Suprapubic skin (tissue), 4 donors: ENCODE measurements at places on chromosomes 7 and 10. TPM values are rescaled to one million over a fixed set of nuclear protein-coding genes. Genes with fewer than 3 reads are reported as not detected.

The ERVW-1 gene
- total RNA-seq = 0.15 TPM

The SH3PXD2A gene
- 55.7 TPM for total RNA-seq

The HABP2 gene
- total RNA-seq = not detected

The CTNNA3 gene
- total RNA-seq = 0.08 TPM

The TMEM270 gene
- total RNA-seq = not detected

The HOXA5 gene
- 4.7 TPM for total RNA-seq

The ASAH2 gene
- total RNA-seq = 2.4 TPM

The FAM25C gene
- 113 TPM for total RNA-seq

- DNase-seq = peak; percentile 36
Measured at GRCh38 chr10:129786216-129786615, 177.9 kb downstream of the EBF3 start.

- DNase-seq = no peak
Measured at GRCh38 chr10:123472606-123473005, 193.5 kb upstream of the GPR26 start.

DNA sequence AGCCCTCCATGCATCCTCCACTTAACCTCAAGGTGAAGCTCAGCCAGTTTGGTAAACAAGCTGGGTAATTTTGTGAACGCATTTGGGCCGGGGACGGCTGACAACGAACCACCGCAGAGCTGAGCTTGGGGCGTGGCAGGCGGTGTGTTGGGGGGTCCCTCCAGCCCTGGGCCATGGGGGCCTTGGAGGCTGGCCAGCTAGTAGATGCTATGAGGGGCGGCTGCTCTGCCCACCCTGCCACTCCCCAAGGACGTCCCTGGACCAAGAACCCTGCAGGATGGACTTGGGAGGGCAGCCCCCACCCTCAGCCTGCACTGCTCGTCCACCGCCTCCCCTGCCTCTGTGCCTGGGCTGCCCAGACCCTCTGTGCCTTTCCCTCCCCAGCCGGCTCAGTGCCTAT, 12.0 kb upstream of the SCART1 start:
- DNase-seq = no peak

DNA sequence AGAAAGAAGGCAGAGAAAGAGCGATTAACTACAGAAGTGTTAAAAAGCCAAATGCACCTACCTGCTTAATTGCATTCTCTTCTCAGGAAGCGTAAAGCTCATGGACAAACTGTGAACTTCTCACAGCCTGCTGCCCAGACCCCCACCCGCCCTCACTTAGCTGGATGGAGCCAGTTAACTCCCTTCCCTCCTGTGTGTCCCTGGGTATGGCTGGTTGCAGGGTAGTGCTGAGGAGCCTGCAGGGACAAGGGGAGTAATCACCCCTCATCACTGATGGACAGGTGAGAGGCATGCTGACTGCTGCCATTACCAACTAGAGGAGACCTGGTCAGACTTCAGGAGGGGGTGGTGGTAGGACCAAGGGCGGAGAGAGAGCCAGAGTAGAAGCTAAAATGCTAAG, 37.5 kb downstream of the ENO4 start:
- DNase-seq = no peak

- DNase-seq = no peak
Measured at GRCh38 chr7:5607951-5608656, 173.4 kb downstream of the RNF216 start.

- DNase-seq = no peak
Measured at GRCh38 chr10:76055963-76056362, 624.5 kb downstream of the LRMDA start.

DNA sequence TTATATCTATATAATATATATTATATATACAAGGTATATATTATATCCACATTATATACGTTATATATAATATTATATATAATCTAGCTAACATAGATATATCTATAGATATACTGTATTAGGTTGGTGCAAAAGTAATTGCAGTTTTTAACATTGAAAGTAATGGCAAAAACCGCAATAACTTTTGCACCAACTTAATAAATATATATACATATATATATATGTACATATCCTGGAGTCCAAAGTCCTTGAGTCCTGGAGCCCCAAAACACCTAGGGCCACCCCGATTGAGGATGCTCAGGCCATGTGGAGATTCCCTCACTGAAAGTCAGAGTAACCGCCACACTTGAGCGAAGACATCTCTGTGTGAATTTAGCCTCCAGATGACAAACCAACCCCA, 408.2 kb upstream of the AUTS2 start:
- DNase-seq = no peak

DNA sequence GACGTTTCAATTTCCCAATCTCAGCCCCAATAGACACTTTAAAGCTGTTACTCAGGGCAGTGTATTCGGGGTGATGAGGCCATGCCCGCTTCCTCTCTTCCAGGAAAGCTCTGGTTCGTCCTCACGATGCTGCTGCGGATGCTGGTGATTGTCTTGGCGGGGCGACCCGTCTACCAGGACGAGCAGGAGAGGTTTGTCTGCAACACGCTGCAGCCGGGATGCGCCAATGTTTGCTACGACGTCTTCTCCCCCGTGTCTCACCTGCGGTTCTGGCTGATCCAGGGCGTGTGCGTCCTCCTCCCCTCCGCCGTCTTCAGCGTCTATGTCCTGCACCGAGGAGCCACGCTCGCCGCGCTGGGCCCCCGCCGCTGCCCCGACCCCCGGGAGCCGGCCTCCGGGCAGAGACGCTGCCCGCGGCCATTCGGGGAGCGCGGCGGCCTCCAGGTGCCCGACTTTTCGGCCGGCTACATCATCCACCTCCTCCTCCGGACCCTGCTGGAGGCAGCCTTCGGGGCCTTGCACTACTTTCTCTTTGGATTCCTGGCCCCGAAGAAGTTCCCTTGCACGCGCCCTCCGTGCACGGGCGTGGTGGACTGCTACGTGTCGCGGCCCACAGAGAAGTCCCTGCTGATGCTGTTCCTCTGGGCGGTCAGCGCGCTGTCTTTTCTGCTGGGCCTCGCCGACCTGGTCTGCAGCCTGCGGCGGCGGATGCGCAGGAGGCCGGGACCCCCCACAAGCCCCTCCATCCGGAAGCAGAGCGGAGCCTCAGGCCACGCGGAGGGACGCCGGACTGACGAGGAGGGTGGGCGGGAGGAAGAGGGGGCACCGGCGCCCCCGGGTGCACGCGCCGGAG, 2.6 kb downstream of the GJD4 start:
- DNase-seq = no peak

GRCh38 chr7:35722054-35722849, 27.3 kb upstream of the HERPUD2 start:
- DNase-seq = no peak

GRCh38 chr10:72802332-72802731, 91.2 kb upstream of the OIT3 start:
- DNase-seq = no peak

DNA sequence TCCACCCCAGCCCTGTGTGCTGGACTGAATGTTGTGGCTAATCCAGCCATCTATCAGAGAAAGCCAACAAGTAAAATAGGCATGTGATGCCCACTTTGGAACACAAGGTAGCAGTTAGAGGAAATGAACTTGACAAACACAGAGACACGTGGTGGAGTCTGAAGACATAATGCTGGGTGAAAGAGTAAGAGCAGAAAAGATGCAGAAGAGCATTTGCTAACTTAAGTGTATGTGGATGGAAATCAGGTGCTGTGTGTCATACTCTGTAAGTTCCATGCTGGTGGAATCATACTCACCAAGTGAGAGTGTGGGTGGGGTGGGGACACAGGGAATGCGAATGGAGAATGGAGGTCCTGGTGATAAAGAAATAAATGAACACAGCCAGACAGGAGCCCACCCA, 22.8 kb downstream of the WDFY4 start:
- DNase-seq = no peak

DNA sequence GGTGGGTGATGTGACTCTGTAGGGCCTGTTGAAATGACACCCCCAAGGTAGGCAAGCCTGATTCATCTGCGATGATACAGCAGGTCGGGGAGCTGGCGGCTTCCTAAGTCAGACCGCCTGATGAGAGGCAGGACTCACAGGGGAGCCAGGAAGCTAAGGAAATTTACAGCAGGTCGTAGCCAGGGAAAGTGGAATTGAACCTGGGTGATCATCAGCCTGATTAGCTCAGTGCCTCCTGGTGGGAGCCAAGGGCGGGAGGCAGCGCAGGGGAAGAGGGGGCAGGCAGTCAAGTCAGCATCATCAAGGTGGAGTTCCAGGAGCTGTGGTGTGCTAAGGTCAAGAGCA, 18.5 kb upstream of the TRIM56 start:
- no peak for DNase-seq

GRCh38 chr7:30159698-30160143, 24.9 kb downstream of the MTURN start:
- no peak for DNase-seq

- peak; percentile 15 for DNase-seq
Measured at GRCh38 chr10:70272925-70273316, 10.9 kb downstream of the NPFFR1 start.

- no peak for DNase-seq
Measured at GRCh38 chr10:103882285-103883007, 27.1 kb upstream of the SH3PXD2A start.

DNA sequence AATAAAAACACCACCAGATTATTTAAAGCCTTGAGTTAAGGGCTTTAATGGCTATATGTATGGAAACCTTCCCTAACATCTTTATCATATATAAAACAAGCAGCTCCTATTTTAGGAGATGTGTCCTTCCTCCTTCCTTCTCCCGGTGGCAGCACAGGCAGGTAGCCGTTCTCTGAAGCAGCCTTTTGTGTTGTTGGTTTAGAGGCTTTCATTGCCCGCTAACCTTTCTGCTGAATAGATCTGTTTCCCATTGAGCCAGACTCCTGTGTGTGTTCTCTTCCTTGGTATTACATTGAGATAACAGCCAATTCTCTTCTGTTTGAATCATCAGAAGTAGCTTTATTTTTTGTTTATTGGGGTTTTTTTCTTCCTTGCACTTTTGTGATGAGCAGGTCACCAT, 131.3 kb downstream of the CACNB2 start:
- DNase-seq = no peak

DNA sequence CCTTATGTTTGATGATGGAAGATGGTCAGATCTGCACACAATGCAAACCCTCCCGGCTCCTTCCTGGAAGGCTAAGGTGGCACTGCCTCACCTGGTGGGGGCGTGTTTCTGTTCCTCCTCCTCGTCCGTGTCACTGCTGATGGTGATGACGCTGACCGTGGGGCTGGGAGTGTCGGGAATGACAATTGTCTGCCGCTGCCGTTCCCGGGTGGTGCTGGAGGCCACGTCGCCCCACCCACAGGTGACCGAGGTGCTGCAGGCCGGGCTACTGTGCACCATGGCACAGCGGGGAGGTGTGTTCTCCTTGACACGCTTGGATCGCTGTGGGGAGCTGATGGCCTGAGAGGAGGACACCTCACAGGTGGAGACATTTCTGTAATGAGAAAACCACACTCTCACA, 73.1 kb downstream of the CLEC2L start:
- no peak for DNase-seq

- DNase-seq = no peak
Measured at GRCh38 chr7:129781928-129782817, 170.6 kb downstream of the UBE2H start.

- DNase-seq = peak; percentile 80
Measured at GRCh38 chr10:13659887-13660550, 73.3 kb downstream of the PRPF18 start.

DNA sequence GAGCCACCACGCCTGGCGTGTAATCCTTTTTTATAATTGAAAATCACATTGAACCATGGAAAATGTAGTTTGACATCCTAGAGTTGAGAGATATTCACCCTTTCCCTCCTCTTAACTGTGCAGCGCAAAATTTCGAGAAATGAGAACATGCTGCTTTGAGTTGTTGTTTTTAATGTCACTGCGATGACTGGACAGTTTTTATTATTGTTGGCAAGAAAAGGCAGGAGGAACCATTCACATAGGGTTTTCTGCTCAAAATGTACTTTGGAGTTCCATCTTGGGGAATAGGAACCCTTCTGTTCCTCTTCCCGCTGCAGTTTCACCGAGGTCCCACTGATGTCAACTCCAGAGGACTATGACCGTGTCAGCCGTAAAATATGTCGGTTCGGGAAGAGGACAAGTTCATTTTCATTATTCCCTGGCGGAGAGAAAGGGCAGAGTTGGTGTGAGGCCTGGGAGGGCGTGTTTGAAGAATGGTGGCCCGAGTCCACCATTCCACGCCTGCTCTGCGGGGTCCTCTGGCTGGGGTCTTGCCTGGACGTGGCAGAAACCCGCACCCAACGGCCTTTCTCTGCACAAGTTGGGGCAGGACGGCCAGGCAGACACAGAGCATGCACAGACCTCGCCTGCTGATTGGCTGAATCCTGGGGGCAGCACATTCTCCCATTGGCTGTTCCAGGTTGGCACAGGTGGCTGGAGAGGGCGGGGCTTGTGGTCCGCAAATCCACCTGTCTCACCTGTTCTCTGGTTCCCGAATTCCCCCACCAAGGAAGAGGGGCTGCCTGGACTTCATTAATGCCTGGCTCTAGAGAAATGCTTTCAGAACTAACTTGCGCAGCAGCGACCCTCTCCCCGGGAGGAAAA, 105.1 kb upstream of the TCF7L2 start:
- DNase-seq = no peak

GRCh38 chr10:49163741-49164140, 24.4 kb downstream of the TMEM273 start:
- DNase-seq = no peak

GRCh38 chr10:75175046-75175445, 35.5 kb upstream of the VDAC2 start:
- DNase-seq = no peak

DNA sequence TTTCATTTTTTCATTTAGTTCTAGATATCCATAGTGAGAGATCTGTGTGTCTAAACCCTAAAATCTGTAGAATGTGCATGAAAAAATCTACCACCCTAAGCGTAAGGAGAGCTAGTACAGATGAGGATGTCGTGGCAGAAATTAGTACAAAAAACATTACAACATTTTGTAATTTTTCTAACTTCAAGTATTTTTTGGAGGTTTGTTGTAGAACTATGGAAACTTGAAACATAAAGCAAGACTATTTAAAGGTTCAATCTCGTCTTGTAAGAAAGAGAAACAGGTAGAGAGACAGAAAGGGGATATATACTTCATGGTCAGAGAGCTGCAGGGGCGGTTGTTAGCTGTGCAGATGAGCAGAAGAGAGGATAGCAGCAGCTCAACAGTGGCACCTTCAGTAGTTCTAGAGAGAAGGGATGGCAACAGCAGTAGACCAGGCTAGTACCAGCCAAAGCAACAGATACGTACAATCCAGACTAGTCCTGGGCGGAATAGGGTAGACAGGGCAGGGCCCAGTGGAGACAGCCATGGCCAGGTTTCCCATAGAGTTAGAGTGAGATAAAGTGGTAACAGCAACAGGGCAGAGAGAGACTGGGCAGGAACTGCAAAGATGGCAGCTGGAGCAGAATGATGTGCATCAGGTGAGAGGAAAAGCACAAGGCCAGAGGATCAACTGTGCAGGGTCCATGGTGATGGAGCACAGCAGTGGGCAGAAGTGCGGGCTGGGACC, 145.2 kb downstream of the FRMD4A start:
- no peak for DNase-seq
